ENCODE measurements at places on chromosomes 1 and 21. TPM values are rescaled to one million over a fixed set of nuclear protein-coding genes. Genes with fewer than 3 reads are reported as not detected.

GRCh38 chr21:39153842-39154241 lies 29.4 kb downstream of the PSMG1 start:
- H3K27me3 ChIP-seq, result peaks cover 3% of the 10 kb centered on the region
- no peaks in the 10 kb centered on the region for H3K36me3 ChIP-seq
- no peaks in the 10 kb centered on the region for H3K4me1 ChIP-seq

GRCh38 chr21:24097181-24097580 lies 1510.1 kb downstream of the MRPL39 start:
- H3K27me3 ChIP-seq, result no peaks in the 10 kb centered on the region
- no peaks in the 10 kb centered on the region for H3K4me1 ChIP-seq
- H3K4me3 ChIP-seq, result no peak overlapping the region
- H3K36me3 ChIP-seq, result no peaks in the 10 kb centered on the region
- no peak for DNase-seq
- H3K27ac ChIP-seq, result no peak overlapping the region

The SMIM12 gene
- 29.3 TPM for total RNA-seq

The SEMA4A gene
- total RNA-seq, result 61.2 TPM

GRCh38 chr1:157098519-157098918 lies 1.1 kb downstream of the ETV3L start:
- H3K36me3 ChIP-seq, result no peaks in the 10 kb centered on the region
- H3K27ac ChIP-seq, result no peak overlapping the region
- no peaks in the 10 kb centered on the region for H3K27me3 ChIP-seq
- no peak overlapping the region for H3K4me3 ChIP-seq
- H3K4me1 ChIP-seq, result peaks cover 20% of the 10 kb centered on the region
